ENCODE measurements at places on chromosomes 4 and X.

- DNase-seq, result no peak
Measured at GRCh38 chr4:139903845-139904244, 238.2 kb downstream of the MGST2 start.

DNA sequence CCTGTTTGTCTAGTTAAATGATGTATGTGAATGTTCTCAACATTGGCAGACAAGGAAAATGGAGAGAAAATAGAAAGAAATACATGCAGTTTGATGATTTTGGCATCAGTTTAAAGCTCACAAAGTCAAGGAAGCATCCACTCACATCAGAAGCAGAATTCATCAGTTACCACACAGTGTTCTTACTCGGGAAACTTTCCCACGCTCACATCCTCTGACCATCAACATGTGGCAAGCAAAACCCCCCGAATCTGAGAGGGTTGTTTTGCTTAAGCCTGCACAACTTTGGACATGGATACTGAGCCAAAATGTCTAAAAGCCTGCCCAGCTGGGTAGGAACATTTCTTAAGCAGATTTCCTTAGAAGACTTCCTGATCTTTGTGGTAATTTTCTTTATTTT lies 407.6 kb downstream of the ANKRD50 start:
- no peak for DNase-seq

- DNase-seq, result no peak
Measured at GRCh38 chr4:80171656-80172055, 25.6 kb upstream of the PRDM8 start.

- DNase-seq, result no peak
Measured at GRCh38 chrX:38882894-38883626, 81.8 kb downstream of the MID1IP1 start.

DNA sequence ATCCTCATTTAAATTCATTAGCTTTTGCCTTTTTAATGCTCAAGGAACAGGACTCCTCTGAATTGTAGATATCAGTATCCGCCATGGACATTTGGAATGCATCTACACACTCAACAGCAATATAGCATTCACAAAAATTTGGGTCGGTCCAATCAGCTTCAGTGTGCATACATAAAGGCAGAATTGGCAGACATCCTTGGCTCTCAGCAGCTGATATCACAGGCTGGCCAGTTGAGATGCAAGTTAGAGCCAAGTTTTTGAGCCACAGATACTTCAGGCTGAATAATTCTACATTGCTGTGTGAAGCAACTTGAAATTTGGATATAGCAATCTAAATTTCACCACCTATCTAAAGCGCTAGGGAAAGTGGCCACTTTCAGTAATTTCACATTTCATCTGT lies 821.1 kb downstream of the PCDH19 start:
- DNase-seq, result no peak

DNA sequence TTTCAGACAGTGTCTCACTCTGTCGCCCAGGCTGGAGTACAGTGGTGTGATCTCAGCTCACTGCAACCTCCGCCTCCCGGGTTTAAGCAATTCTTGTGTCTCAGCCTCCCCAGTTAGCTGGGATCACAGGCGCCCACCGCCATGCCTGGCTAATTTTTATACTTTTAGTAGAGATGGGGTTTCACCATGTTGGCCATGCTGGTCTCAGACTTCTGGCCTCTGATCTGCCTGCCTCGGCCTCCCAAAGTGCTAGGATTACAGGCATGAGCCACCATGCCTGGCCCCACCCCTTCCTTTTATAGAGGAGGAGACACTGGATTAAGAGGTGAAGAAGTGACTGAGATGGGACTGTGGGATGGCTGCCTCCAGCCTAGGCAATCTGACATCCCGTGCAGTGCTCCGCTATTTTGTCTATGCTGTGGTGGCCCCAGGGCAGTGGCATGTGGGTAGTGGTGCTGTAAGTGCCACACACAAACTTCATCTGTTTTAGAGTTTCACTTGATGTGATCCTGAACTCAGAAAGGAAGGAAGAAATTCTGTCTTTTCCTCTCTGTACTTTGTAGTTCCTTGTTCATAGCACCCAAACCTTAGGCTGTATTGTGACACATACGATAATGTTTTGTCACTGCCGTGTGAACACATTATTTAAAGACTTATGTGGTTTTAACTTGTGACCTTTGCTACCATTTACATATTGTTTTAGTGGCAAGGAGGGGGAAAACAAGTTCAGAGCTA lies 48.9 kb downstream of the FNIP2 start:
- no peak for DNase-seq

DNA sequence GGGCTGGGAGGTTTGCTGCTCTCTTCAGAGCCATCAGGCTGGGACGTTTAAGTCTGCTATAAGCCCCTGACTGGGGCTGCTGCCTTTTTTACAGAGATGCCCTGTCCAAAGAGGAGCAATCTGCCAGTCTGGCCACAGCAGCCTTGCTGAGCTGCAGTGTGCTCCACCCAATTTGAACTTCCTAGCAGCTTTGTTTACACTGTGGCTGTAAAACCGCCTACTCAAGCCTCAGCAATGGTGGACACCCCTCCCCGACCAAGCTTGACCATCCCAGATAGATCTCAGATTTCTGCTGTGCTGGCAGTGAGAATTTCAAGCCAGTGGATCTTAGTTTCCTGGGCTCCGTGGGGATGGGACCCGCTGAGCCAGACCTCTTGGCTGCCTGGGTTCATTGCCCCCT lies 40.7 kb downstream of the SPATA18 start:
- DNase-seq, result no peak

DNA sequence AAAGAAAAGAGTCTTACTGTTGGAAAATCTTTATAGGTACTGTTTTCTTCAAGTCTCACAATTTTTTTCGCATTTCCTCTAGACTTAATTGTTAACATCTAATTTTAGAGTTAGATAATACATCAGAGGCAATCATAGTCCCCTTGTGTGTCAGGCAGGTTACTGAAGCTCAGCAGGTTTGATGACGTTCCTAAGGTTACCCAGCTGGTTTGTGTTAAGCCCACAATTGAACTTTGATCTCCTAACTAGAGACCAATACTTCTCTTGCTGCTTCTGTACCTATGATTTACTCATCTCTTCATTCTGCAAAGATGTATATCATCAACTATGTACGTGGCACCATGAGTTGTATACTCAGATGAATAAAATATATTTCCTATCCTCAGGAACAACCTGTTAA lies 131.6 kb upstream of the STIM2 start:
- no peak for DNase-seq

GRCh38 chr4:57426779-57427395 lies 316.7 kb upstream of the IGFBP7 start:
- DNase-seq, result no peak

DNA sequence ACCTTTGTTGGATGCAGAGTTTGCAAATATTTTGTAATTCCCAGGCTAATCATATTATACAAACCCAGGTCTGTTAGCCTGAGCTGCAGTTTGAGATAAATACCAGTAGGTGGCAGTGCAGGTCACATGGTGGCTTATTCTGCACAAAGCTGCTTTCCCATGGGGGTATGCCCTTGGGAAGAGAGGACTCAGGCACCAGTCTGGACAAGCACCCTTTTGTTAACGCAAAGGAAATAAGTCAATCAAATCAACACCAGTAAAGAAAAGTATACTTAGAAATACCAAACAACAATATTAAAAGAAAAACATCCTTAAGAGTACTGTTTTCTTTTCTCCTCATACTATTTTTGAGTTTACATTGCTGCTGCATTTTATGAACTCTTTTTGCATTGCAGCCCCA lies 389.0 kb upstream of the ZFP42 start:
- DNase-seq, result no peak
